Stimulated activated CD4-positive, alpha-beta T cell treated with anti-CD3 and anti-CD28 coated beads, Interleukin-1b, Interleukin-23, amount 100 ng/mL, for 4 hours (primary cell): ENCODE measurements at places on chromosomes 3 and 15.

DNA sequence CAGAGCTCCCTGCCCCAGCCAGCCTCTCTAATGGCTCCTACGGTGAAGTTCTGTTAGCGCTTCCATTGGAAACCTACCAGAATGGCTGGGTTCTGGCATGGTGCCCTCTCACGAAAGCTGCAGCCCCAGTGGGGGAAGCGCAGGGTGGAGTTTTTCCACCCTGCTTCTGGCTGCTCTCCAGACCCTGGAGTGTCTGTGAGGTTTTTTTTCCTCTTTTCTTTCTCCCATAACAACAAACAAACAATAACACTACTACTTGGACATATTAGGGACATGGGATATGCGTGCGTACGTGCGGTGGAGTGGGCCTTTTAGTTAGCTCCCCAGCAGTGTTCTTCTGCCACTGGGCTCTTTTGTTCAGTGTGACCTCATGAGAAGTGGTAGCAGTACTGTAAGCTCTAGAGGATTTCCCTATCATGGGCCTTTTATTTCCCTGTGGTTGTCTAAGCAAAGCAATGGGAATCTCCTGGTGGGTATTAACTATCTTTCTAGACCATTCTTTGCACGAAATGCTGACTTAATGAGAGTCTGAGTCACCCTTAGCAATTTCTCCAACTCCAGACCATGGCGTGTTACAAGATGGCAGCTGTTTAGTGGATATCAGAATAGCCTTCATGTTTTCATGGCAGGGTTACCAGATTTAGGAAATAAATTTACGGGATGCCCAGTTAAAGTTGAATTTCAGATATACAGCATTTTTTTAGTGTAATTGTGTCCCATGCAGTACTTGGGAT lies 161.9 kb downstream of the FNDC3B start:
- no peak for DNase-seq

DNA sequence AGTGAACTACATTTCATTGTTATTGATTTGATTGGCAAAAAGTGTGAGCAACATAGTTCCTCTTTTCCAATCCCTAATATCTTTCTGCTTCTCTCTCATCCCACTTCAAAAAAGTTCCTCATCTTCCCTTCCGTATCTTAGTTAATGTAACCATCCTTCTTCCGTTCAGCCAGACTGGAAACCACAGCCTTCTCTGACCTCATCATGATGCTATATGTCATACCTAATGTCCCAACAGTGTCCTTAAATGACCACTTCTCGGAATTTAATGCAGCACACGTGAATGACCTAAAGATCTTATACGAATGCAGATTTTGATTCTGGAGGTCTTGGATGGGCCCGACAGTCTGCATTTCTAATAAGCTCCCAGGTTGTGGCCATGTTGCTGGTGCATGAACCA lies 320.3 kb upstream of the SATB1 start:
- DNase-seq: no peak

DNA sequence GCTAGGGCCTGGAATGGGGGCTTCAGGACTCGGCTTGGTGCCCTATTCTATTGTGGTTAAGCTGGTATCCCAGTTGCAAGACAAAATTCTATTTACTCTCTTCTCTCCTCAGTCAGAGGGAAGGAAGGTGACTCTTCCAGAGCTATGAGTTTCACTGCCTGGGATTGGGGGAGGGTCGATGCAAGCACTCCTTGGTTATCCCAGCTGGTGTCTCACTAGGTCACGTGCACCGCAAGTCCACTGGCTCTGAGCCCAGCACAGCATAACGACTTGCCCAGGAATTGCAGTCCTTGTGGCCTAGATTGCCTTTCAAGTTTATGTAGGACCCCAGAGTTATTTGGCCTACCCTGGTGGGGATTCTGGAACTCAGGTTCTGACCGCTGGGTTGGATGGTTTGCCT lies 958.8 kb downstream of the IGSF11 start:
- DNase-seq: no peak

GRCh38 chr3:127325629-127325961 lies 37.7 kb upstream of the PRR20G start:
- DNase-seq: no peak

DNA sequence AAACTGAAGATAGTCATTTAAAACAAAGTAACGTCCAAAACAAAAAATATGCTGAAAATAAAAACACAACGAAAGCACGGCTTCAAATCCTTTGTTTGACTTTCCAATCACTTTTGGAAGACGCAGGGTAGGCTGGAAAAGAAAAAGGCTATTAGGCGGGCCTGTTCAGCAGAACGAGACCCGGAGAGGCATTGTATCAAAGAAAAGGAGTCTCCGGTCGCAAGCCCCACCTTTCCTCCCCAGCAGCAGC lies 691 bp downstream of the SENP7 start:
- no peak for DNase-seq

- no peak for DNase-seq
These were observed 991 bp upstream of the HIGD1A start for GRCh38 chr3:42805141-42805821.

DNA sequence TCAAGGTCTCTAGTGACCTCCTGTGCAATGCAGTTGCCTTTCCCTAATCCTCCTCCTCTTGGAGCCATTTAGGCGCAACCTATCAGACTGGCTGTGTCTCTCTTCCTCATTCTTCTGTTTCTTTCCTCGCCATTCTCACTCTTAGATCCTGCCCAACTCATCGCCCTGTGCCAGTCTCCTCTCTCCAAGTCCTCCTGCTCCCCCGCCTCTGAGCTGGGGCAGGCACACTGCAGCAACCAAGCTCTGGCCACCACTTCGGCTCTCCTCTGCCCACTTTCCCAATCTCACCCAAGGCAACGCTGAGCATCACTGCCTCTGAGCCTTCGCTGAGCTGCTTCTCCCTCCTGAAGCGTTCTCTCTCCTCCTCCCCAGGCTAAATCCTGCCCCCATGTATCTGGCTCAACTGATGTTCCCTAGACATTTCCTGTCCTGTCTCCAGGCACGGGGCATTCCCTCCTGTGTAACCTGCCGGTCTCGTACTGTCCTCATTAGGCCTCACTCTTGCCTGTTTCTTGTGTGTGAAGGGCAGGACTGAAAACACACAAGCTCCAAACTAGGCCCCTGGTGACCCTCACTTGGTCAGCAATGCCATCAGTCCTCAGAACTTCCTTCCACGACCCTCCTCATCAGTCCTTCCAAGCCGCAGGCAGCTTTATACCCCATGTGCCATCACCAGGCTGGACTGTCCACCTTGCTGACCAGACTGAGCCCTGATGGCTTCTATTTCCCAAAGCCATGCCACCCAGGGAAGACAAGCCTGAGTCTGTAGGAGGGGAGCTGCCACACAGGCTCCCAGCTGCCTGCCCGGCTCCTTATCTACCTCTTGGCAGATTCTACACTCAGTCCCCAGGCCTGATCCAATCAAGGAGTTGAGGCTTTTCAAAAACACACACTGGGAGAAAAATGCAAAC lies 85.6 kb downstream of the SEC22A start:
- DNase-seq: no peak

GRCh38 chr3:108565506-108565905 lies 23.7 kb downstream of the CIP2A start:
- no peak for DNase-seq

DNA sequence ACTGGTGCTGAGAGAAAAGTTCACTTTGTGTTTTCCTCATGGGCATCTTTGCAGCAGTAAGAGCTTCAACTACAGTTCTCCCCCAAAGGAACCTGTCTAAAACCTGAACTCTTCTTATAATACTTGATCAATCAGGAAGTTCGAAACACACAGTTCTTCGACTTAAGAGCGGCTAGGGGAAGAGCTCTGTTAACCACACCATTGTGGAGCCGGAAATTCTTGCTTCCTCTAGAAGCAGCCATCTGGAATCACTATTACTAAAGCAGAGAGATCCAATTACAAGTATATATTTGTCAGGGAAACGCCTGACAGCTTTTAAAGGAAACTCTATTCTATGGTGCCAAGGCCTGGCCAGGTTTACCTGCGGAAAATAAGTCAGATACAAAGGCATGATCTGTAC lies 337.3 kb upstream of the CBLB start:
- no peak for DNase-seq

- DNase-seq: no peak
These were observed 56.3 kb downstream of the SLCO2A1 start for GRCh38 chr3:133973249-133973980.

DNA sequence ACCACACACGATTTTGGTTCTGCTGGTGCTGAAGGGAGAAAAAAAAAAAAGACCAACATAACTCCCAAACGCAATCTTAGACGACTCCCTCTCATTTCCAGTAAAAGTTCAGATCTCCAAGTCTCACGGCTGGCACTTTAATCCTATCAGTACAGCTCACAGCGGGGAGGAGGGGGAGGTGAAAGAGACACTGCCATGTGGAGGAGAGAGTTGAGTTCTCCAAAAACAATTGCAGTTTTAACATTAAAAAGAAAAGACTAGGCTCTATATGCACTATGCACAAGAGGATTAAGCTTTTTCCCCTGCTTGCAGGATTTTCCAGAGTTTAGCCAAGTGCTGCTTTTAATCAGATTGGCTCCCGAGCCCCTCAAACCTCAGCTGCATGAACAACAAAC lies 16.8 kb downstream of the BMF start:
- no peak for DNase-seq

DNA sequence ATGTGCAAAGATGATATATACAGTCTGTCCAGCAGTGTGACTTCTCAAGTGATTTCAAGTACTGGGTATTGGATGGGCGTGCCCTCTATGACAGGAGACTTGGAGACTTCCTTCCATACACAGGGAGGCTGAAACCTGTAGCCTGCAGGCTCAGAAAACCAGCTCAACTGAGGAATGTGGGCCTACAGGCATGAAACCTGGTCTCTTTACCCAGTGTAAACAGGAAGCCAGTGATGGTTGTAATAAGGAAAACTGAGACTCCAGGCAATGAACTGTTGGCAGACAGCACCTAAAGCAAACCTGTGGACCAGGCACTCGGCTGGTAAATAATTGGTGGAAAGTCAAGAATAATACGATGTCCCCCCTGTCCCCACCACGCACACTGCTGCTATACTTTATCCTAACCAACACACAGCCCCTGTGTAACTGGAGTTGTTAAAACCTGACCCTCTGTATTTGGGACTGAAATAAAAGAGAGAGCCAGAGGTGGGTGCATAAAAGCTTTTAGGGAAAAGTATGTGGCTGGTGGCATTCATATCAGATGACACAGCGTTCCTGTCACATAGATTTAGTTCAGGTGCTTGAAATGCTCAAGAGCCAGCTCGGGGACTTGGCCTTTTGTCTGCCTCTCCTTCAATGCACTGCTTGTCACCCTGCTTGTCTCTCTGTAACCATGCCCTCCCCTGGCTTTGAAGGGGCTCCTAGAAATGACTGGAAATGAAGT lies 144.7 kb downstream of the TPRG1 start:
- DNase-seq: no peak

GRCh38 chr3:58322793-58323192 lies 9.9 kb upstream of the PXK start:
- no peak for DNase-seq

DNA sequence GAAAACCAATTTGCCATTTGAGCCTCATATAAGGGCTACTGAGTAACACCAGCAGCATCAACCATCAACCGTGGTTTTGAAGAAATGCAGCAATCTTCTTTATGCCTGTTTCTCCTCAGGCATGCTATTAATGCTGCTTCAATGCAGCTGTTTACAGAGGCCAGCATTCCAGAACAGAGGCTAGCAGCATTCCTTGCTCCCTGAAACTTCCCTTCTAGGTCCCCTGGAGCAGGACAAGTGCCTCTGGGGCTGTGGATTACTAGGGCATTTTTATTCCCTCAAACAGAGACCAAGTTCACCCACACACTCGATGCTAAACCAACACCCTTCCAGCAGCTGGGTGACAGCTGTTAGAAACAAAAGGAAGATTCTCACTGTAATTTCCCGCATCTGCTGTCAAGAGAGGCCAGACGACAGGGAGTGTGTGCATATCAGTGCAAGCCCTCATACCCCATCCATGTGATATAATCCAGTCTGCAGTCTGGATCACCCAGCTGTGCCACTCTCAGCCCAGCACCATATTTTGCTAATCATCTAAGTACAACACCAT lies 57.5 kb downstream of the HOMER2 start:
- DNase-seq: no peak

DNA sequence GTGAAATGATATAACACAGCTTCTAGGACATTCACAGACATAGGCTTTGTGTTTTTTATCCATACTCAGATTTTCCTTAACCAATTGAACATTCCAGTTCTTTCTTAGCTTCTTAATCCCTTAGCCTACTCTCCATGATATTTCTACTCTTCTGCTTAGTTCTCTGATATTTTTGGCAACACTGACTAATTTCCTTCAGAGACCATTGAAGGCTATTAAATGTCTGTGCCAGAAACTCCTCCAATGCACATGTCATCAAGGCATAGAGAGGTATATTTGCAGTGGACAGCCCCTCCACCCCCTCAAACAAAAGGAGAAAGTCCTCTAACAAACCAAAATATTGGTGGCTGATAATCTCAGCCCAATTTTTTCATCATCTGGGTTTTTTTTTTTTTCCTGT lies 105.9 kb upstream of the TSC22D2 start:
- no peak for DNase-seq

DNA sequence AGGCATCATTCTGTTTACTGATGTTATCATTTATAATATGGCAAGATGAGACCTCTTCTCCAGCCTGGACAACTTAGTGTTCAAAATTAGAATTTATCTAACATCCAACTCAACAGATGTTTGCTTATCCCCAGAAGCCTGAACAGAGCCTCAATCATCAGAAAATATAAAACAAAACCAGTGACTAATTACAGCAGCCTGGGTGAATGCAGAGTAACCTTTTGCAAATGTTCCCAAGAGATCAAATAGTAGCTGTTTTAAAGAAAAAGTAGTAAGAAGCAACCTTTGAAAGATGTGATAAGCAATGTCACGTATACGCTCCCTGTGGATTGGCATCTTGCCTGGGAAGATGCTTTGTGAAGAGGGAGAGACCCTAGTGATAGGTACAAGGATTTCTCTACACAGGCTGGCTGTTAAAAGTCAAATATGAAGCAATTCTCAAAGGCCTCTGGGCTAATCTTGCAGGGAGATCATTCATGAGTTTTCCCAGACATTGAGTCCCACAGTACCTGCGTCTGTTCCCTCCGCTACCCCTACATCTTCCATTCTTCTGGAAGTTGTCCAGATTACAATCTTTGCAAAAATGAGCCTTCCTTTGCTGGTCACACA lies 39.3 kb upstream of the PRICKLE2 start:
- no peak for DNase-seq

DNA sequence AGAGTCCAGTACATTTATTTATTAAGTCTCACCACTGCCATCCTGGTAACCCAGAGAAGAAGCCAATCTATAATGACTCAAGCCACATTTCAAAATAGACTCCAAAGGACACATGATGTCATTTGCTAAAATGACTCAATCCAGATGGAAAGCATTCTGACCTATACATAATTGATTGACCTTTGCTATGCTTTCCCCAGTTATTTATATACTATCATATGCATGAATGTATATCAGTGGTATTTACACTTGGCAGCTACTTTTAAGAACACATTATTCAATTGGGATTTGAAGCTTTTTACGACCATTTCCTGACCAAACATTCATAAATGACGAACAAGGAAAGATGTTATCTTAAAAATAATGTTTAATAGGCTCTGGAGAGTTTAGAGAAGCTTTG lies 297.2 kb downstream of the FHIT start:
- DNase-seq: no peak

DNA sequence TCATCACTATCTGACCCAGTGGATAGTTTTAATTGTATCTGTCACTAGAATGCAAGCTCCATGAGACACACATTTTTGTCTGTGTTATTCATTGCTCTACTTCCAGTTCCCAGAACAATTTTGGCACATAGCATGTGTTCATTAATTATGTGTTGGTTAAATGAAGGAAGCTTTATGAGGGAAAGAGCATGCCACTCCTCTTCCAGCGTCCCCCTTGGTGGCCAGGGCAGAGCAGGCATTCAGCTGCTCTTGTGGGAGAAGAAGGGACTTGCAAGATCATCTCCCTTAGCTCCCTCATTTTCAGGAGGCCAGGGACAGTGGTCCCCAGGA lies 489 bp upstream of the GALNT15 start:
- DNase-seq: no peak

- no peak for DNase-seq
These were observed 14.1 kb upstream of the GNAT1 start for GRCh38 chr3:50177346-50177745.
